ENCODE measurements at places on chromosomes 16 and 17.

DNA sequence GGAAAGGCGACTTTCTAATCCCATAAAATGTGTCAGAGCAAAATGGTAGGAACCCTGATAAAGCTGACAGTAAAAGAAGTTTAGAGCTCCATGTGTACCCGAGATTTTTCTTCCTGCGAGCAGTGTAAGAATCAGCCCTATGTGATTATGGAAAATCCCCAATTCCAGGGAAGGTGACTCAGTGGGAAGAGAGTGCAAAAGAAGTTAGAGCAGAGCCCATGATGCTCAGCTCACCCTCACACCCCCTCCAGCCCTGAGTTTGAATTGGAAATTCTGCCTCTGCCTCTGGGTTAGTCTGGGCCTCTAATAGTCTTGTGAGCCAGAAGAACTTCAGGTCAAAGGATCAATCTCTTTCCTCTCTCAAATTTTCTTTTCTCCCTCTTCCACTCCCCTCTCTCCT, 12.5 kb downstream of the C17orf78 start:
- no peak for DNase-seq

- DNase-seq, result no peak
These were observed 41.3 kb upstream of the SIAH1 start for GRCh38 chr16:48426244-48427141.

GRCh38 chr16:31185339-31185738, 5.4 kb downstream of the FUS start:
- DNase-seq, result no peak

- no peak for DNase-seq
These were observed 37.5 kb downstream of the SPECC1 start for GRCh38 chr17:20046629-20047028.

- DNase-seq, result no peak
These were observed 43.0 kb upstream of the TAC4 start for GRCh38 chr17:49890852-49891251.

DNA sequence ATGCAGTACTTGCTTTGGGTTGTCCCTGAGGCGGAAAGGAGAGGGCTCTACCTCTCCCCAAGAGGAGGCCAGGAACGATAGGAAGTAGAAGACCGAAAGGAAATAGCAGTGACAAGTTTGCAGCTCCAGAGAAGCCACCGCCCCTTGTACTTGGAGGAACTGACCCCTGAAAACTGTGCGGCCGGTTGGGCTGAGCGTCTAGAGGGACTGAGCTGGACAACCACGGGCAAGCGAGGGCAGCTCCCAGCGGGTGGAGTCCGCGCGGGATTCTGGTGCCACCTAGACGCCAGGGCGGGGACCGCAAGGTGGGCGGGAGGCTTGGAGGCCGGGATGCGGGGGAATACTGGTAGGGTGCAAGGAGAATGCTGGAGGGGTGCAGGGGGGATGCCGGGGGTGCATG, 1.3 kb upstream of the SLC6A4 start:
- peak; percentile 76 for DNase-seq

GRCh38 chr16:53911513-53911912, 207.6 kb downstream of the FTO start:
- DNase-seq, result no peak

- no peak for DNase-seq
These were observed 25.8 kb upstream of the AKTIP start for GRCh38 chr16:53528797-53529196.

- DNase-seq, result peak; percentile 53
These were observed 46.9 kb upstream of the SIAH1 start for GRCh38 chr16:48432136-48432535.

DNA sequence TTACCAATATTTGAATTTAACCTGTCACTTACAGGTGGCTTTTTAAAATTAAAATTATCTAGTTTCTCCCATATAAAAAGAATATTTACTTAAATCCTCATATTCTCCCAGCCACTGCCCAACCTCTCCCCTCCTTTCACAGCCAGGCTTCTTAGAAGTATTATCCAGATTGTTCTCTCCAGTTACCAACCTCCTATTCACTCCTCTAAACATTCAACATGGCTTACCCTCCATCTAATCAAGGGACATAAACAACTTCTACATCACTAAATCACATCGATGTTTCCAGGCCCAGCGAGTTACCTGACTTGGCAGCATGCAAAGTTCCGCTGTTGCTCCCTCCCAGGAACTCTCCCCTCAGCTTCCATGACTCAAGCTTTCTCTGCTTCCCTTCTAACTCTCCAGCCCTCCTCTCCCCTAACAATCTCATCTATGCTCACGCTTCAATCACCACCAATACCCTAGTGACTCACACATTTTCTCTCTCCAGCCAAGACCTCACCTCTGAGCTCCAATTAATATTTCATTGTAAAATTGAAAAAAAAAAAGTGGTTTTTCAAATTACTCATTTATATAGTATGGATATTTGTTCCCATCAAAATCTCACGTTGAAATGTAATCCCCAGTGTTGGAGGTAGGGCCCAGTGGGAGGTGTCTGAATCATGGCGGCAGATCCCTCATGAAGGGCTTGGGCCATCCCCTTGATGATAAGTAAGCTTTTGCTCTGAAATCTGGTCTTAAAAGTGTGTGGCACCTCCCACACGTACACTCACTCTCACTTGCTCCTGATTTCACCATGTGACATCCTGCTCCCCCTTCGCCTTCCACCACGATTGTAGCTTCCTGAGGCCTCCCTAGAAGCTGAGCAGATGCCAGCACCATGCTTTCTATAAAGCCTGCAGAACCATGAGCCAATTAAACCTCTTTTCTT, 88.5 kb downstream of the HELZ start:
- DNase-seq, result no peak

DNA sequence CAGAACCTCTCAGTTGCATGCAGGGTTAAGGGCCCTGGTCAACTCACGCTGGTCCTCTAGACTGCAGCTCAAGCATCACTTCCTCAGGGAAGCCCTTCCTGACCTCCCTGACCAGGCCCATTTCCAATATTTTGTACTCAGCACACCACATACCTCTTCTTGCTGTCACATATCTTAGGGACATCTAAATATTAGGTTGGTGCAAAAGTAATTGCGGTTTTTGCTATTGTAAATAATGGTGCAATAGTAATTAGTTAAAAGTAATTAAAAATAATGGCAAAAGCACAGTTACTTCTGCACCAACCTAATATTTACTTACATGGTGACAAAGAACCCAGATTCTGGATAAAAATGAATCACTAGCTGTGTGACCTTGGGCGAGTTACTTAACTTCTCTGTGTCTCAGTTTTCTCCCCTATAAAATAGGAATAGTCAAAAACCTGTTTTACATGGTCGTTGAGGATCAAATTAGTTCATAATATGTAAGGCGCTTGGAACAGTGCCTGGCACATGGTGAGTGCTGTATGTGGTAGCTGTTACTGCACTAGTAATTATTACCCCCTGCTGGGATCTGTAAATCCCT, 177.4 kb downstream of the PRKCB start:
- DNase-seq, result no peak

DNA sequence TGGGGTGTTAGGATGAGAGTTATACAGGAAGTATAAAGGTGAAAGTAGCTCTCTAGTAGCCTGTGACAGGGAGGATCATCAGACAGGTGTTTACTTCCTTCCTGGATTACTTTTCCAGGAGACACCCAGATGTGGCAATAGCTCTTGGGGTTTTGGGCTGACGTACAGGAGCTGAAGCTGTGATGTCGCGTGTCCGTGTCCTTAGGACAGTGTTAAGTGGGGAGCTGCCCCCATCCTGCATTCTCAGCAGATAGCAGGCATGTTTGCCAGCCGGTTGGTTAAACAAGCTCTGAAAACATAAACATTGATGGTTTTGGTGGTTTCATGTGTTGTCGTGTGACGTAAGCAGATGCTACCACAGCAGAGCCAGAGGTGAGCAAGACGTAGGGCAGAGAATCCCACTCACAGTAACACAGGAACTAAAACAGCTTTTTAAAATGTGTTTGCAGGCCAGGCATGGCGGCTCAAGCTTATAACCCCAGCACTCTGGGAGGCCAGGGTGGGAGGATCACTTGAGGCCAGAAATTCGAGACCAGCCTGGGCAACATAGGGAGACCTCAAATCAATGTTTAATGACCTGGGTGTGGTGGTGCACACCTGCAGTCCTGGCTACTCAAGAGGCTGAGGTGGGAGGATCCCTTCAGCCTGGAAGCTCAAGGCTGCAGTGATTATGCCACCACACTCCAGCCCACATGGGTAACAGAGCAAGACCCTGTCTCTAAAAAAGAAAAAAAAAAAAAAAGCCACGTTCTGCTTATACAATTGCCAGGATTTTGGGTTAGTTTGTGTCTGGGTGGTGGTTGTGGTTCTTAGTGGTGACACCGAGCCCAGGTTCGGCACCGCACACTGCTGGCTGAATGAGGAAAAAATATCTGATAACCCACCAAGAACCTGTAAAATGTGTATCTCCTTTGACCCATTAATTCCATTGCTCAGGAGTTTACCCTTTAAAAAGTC, 18.2 kb upstream of the IL17C start:
- DNase-seq, result no peak

GRCh38 chr17:82118815-82119380, 20.9 kb upstream of the FASN start:
- no peak for DNase-seq

DNA sequence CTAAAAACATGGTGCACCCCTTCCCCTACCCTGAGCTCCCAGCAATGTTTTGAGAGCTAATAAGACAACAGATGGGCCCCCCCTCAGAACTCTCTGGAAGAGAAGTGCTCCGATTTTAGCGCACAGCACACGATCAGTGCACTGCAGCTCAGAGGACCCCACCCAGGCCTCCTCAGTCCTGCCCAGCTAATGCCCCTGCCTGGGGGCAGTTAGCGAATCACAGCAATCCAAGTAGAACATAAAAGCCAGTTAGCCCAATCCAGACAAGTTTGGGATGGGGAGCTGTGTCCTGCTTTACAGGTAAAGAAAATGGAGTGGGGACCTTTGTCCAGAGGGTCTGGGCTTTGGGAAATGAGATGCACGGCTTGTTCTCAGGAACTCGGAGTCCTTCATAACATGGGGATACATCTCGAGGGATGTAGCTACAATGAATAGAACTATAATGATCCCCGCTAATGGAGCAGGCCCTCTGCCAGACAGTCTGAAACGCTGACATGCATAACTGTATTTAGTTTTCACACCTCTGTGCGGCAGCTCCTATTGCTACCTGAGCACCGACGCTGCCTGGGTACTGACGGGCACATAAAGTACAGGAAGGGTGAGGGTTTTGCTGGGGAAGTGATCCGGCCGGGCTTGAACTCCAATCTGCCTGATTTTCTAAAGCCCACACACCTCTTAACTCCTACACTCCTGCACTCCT, 29.7 kb upstream of the CDC42EP4 start:
- DNase-seq, result no peak

GRCh38 chr17:10870336-10871050, 32.6 kb upstream of the PIRT start:
- DNase-seq, result no peak

- DNase-seq, result no peak
These were observed 22.3 kb upstream of the MPO start for GRCh38 chr17:58302919-58303585.

DNA sequence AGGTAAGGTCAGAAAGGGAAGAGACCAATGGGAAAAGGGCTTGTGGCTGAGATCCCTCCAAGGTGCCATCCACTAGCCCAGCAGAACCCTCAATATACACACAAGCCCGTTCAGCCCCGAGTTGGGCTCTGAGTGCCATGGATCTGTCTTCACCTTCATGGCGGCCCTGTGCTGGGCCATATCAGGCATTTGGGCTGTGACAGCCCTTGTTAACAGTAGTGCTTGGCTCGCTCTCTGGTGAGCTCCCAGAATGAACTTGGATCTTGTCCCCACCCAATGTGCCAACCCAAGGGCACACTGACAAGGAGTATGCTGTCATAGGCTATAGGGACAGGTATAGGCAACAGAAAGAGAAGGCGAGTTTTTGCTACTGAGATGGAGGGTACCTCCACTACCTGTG, 182.7 kb downstream of the ZFHX3 start:
- no peak for DNase-seq

DNA sequence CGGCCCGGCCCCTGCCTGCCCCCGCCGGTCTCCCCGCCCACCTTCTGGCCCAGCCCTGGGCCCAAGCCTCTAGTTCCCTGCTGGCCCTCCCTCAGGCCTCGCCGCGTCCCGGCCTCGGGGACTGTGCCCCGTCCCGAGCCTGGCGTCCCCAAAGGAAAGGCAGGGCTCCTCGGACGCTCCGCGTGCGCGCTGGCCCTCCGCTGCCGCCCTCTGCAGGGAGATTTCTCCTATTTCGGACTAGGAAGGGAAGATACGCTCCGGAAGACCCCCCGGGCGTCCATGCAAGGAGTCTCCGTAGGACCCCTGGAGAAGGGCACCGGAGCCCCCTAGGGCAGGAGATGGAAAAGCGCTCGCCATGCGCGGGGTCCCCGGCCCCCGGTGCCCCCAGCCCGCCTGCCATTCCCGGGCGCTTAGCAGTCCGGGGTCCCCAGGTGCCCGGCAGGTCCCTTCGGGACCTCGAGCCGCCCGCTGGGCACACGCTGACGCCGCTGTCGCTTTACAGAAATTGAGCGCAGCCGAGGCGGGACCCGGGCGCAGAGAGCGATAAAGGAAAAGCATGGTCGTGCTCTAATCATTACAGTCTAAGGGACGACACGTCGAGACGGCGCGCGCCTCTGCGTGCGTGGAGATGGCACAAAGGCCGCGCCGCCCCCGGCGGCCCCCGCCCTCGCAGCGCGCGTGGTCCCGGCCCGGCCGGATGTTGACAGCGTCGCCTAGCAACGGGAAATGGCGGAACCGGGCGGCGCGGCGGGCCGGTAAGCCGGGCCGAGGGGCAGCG, at the start of gene CCDC40:
Gene CCDC40, plus strand, starts transcription at position 706 of the 778 bp plus-strand sequence. Its CDS starts 21 bp downstream, at position 727.
- DNase-seq, result peak; percentile 96

DNA sequence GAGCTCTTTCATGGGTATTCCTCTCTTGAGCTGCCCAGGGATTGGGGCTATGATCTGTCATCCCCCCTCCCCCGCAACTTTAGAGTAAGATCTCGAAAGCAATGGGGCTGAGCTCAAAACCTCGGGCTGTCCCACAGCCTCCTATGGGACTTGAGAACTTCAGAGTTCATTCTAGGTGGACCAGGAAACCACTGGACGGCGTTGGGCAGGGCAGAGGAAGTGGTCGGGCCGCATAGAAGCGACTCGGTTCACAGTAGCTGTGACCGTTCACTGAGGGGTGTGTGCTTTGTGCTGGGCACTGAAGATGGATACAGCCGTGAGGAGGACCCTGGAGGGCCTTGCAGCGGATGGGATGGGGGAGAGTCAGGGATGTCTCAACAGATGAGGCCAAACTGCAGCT, 292.0 kb downstream of the CPPED1 start:
- no peak for DNase-seq
